ENCODE measurements at places on chromosomes 12 and 14.

- ATAC-seq: peak; percentile 90
Observed at GRCh38 chr12:27751386-27752047, 28.5 kb upstream of the KLHL42 start.

DNA sequence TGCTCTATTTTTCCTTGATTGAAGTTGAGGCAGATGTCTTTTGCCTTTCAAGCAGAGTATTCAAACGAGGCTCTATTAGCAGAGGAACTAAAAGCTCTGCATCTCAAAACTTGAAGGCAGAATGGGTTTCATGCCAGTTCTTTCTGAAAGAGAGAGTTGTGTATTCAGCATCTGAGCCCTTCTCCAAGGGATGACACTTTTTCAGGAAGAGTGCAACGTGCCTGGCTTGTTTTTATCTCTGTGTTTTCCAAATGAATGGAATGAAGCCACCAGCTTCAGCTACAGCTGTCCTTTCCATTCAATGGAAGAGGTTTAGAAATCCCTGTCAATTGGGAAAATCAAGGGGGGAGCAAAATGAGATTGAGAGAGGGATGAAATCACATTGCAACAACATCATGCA, 14.6 kb downstream of the BEST3 start:
- no peak for ATAC-seq

DNA sequence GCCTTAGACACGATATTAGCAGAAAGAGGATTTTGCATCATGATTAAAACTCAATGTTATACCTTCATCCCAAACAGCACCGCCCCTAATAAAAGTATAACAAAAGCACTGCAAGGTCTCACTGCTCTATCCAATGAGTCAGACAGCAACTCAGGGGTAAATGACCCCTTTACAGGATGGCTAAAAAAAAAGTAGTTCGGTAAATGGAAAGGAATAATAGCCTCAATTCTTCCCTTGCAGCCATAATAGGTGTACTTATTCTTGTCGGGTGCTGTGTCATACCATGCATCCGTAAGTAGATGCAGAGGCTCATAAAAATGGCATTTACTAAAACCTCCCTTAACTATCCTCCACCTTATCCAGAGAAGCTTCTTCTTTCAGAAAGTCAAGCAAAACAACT, 53.9 kb upstream of the AP4S1 start:
- no peak for ATAC-seq

GRCh38 chr12:113903381-113903863, 62.7 kb downstream of the RBM19 start:
- no peak for ATAC-seq

DNA sequence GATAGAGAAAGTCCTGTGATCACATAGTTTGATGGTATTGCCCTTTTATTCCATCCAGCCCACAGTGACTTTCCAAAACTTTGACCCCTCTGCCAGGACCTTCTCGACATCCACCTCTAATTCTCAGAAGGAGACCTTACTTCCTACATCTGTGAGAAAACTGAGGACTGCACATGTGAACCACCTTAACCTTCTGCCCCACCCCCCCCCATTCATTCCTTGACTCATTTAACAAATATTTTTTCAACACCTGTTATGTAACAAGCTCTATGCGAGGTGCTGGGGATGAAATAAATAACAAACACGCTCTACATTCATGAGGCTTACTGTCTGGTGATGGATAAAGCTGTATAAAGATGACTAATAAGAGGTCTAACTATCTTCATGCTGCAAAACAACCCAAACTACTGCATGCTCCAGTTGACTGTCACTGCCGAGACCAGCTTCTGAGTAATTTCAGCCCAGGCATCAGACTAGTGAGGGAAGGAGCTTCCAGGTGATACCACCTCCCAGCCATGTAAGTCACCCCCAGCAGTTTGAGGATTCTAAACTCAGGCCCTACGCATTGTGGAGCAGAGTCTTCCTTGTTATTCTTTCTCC, 1.9 kb upstream of the HAL start:
- ATAC-seq: peak; percentile 40

DNA sequence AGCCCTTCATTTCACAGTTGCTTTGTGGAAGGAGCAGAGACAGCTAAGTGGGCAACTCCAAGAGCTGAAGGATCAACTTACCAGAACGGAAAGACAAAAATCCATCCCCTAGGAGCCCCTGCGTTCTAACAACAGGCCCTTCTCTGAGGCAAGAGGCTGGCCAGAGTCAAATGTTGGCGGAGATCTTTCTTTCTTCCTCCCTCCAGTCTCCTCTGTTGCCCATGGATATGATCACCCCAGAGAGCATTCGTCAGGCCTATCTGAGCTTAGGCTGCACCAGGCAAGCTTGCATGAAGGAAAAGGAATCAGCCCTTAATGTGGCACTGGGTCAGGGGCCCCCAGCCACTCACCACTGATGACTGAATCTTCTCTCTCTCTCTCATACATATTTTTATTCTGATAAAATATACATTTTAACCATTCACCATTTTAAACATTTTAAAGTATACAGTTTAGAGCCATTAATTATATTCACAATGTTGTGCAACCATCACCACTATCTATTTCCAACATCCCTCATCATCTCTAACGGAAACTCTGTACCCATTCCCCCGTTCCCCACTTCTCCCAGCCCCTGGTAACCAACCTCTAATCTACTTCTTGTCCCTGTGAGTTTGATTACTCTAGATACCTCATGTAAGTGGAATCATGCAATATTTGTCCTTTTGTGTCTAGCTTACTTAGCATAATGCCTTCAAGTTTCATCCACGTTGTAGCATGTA, 52.9 kb upstream of the CCND2 start:
- ATAC-seq: peak; percentile 26

Data from esophagus mucosa (tissue), 1 donor.